ENCODE measurements at places on chromosomes 11 and 22.

- DNase-seq = no peak
These were observed 16.0 kb upstream of the MIF start for GRCh38 chr22:23878219-23878618.

DNA sequence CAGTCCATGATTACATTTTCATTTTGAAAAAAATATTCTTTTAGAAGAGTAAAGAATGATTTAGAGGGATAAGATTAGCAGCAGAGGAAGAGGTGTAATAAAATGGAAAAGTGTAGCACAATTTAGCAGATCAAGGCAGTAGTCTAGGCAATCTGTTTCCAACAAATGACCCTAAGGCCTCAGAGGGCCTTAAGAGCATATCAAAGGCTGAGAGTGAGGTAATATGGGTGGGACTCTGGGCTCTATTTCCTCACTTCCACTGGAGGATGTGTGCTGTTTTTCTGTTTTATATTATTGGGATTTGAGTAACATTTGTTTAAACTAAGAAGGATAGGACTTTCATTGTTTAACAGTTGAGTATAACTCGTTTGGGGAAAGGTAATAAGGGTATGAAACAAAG, 28.8 kb downstream of the CCDC81 start:
- no peak for DNase-seq

DNA sequence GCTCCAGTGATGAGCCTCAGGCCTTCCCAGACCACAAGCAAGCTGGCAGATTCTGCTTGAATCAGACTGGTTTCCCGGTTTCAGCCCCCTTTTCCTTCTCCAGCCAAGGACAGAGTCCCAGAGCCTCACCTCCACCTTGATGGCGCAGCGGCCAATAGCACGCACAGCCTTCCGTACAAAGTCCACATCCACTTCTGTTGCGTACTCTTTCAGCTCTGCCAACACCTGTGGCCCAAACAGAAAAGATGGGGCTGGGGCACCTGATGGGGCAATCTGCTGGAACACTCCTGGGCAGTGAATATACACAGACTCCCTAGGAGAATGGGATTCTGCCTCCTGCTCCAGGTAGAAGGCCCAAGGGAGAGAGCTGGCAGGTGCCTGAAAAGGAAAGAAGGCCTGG, 35.5 kb upstream of the RASL10A start:
- no peak for DNase-seq

DNA sequence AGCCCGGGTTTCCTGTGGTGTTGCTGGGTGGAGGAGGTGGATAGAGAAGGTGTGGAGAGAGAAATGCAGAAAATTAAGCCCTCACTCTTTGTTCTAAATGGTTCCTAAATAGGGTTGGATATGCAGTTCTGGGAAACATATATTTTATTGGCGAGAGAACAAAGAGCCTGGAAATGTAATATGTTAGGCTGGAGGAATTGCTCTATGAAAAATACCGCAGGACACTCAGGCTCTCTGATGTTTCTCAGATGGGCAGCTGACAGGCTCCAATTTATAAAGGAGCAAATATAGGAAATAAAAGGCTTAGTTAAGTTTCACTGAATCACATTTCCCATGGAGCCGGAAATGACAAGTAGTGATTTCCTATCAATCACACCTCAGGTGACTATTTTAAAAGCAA, 428.0 kb downstream of the TMEM135 start:
- DNase-seq = no peak

GRCh38 chr11:102608699-102609098, 16.4 kb downstream of the MMP20 start:
- no peak for DNase-seq

GRCh38 chr22:23075050-23075449, 4.7 kb downstream of the GNAZ start:
- DNase-seq = no peak

DNA sequence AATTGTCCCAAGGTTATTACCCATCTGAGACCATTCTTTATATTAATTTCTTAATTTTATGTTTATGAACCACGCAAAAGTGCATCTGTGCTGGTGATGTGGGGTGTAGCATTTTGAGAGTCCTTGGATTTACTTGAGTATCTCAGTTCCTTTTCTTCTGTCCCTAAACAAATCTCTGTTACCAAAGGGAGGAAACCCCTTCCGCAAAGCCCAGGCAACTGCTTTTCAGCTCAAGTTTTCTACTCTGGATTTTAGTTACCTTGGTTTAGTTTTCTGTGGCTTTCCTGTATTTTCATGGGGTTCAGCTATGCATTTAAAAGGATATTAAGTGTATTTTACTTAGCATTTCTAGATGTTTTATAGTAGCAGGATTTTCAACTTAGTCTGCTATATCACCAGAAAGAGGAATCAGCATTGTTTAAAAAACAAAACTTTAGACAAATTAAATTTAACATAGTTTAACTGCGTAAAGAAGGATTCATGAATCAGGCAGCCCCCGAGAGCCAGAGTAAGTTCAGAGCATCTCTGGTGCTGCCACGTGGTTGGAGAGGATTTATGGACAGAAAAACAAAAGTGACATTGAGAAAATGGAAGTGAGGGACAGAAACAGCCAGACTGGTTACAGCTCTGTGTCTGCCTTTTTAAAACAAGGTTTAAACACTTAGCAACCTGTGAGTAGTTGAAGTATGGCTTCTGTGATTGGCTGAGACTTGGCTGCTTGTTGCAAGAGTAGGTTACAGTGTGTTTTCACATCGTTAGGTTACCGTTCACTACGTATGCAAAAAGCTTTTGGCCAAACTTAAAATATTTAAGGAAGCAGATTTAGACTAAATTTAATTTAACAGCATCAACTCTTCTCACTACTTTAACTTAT, 9.6 kb downstream of the ADM start:
- no peak for DNase-seq

- DNase-seq = no peak
These were observed 121.9 kb downstream of the ARHGAP42 start for GRCh38 chr11:100808904-100809491.

- no peak for DNase-seq
These were observed 29.8 kb upstream of the TMEM135 start for GRCh38 chr11:87007963-87008362.

All from activated T-cell treated with anti-CD3 and anti-CD28 coated beads, Interleukin-2, amount 50 U/mL, for 48 hours (primary cell).